ENCODE measurements at places on chromosomes 13 and 19.

- DNase-seq = no peak
Measured at GRCh38 chr19:35346193-35347052, 1.3 kb upstream of the FFAR1 start.

DNA sequence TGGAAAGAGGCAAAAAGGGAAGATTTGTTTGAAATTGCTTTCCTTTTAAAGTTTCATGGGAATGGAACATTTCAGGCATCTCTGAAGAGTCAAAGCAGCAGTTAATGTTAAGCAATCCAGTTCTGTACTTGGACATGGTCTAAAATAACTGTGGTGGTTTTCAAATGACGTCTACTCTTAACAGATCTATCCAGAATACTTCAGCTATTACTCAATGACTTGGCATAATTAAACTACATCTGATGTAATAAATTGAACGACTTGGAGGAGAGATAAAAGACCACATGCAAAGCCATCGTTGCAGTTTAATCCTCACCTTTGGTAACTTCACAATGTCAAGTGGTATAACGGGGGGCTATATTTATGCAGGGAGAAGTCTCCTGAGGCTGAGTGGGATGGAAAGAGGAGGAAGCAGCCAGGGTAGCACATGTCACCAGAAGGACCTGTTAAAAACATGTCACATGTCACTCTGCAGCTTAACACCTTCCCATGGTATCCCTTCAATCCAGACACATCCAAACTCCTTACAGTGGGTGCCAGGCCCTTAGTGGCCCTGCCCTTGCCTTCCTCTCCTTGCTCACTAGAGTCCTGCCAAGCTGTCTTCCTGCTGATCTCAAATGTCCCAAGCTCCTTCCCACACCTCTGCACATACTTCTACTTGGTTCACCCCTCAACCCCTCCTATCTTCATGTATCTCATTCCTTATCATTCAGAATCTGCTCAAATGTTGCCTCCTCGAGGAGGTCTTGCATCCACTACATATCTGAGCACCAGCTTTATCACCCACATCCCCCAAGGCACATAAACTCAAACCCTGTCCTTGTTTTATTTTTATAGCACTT lies 327.8 kb downstream of the SUCLA2 start:
- peak; percentile 56 for DNase-seq

DNA sequence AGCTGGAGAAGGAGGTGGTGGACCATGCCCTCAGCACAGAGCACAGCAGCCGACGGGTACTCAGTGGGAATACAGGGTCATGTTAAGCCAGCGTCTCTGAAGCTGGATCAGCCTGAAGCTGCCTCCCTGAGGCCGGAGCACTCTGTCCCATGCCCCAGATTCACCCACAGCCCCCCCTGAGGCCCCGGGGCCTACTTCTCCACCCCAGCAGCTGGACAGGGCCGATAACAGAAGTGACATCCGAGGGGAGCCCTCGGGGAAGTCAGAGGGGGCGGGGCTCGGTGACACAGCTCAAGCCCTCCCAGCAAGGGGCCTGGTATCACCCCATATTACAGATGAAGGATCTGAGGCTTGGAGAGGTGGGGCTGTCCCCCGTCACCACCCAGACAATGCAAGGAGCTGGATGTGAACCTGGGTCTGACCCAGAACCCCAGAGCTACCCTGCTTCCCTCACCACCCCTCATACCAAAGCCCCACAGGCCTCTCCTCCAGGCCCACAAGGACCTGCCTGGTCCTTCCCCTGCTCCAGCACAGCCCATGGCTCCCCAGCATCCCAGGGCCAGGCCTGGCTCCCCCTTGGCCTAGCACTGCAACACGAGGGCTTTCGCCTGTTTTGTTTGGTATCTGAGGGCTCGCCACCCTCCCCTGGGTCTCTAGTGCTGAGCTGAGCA lies 5.7 kb downstream of the R3HDM4 start:
- DNase-seq = no peak

GRCh38 chr19:2421581-2422306 lies 5.6 kb downstream of the TIMM13 start:
- no peak for DNase-seq

DNA sequence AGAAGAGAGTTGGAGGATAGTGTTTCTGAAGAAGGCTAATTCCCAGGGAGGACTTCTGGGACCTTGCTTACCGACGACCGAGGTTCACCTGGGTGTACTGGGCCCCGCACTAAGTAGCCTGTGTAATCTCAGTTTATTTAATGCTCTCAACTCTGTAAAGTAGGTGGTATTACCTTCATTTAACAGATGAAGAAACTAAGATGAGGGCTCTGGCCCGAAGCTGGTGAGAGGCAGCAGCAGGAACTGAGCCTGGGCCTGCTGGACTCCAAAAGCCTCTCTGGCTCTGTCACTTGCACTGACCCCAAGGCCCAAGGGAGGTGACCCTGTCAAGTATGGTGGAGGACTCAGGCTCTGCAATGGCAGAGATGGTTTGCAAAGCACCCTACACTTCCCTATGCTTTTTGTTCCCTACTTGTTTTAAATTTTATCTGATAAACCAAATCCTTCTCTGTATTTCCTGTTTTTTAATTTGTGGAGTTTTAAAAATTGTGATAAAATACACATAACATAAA lies 50.6 kb downstream of the GGACT start:
- no peak for DNase-seq

DNA sequence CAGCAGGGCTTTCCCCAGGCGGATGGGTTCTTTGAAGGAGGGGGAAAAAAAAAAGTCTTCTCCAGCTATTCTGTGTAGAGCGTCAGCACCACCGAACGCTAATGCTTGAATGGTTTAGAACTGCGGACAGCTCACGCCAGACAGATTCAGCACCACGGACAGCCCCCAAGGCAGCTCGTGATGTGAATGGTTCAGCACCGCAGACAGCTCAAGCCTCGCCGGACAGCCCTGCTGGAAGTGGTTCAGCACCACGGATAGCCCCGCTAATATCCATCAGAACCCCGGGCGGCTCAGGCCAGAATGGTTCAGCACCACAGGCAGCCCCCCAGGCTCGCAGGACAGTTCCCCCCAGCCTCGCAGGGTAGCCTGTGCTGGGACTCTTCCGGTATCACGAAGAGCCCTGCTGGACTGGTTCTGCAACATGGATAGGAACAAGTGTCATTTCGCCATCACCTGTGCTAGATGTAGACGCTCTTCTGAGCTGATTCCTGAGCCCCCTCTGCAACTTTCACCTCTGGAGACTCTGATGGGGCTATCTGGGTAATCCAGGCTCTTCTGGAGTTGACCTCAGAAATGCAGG lies 4.9 kb upstream of the SMIM17 start:
- peak; percentile 83 for DNase-seq

- DNase-seq = no peak
Measured at GRCh38 chr19:45920458-45920857, 5.9 kb upstream of the NANOS2 start.

DNA sequence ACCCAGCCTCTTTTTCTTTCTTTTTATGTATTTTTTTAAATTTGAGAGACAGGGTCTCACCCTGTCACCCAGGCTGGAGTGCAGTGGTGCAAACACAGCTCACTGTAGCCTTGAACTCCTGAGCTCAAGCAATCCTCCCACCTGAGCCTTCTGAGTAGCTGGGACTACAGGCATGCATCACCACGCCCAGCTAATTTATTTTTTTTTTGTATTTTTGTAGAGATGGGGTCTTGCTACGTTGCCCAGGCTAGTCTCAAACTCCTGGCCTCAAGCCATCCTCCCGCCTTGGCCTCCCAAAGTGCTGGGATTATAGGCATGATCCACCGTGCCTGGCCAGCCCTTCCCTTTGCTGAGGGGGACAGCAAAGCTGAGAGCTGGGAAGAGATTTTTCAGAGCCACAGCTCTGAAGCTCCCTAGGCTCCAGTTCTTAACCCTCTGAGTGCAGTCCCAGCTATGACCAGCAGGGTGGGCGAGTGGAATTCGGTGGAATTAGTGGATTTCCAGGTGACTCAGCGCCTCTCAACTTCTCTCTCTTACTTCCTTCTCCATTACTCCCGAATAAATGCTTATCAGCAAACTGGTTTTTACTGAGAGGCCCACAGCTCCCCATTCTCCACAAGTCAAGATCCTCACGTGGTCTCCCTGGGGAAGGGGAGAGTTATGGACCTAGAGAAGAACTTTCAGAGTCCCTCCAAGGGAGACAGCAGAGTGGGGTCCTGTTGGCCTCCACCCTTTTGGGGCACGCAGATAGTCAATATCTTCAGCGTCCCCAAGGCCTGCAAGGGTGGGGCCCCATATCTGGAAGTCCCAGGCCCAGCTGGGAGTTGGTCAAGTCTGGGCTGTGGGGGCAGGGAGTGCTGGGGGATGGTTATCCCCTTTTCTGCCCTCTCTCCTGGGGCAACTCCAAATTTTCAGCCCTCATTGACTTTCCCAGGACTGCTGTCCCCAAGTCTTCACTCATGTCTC lies 1.2 kb downstream of the BLVRB start:
- peak; percentile 92 for DNase-seq

GRCh38 chr13:93875547-93875946 lies 603.9 kb downstream of the DCT start:
- peak; percentile 56 for DNase-seq

- no peak for DNase-seq
Measured at GRCh38 chr13:88586263-88586662, 915.1 kb downstream of the SLITRK5 start.

GRCh38 chr13:111874981-111875380 lies 192.0 kb upstream of the SOX1 start:
- DNase-seq = no peak

DNA sequence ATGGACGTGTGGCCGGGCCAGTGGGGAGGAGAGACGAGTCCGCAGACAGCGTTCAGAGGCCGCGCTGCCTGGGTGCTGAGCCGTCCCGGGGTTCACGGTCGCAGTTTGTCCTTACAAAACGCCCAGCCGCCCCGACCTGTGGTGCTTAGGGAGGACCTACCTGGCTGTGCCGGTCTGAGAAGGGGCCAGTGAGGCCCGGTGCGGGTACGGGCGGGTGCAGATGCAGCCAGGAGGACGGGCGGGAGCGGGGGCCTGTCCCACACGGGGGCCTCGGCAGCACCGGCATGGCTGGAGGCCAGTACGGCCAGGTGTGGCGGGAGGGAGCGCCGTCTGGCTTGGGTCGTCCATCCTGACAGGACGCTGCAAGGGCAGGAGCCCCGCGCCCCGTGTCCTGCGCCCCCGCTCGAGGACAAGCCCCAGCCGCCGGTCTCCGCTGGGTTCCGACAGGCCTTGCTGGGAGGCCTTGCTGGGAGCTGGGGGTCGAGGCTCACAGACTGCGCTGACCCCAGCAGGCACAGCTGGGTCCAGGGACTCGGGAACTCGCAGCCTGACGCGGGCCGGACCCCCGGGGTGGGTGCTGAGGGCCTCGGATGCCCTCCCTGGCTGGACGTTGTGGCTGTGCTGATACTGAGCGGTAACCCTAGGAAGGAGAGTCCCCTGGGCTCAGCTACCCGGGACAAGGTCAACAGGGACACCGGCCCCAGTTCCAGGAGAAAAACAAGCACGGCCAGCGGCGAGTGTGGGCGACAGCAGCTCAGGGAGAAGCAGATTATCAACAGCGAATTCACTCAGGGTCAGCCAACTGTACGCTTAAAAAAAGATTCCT lies 5.3 kb upstream of the PROZ start:
- no peak for DNase-seq

- no peak for DNase-seq
Measured at GRCh38 chr19:23956051-23956450, 41.4 kb downstream of the ZNF726 start.

DNA sequence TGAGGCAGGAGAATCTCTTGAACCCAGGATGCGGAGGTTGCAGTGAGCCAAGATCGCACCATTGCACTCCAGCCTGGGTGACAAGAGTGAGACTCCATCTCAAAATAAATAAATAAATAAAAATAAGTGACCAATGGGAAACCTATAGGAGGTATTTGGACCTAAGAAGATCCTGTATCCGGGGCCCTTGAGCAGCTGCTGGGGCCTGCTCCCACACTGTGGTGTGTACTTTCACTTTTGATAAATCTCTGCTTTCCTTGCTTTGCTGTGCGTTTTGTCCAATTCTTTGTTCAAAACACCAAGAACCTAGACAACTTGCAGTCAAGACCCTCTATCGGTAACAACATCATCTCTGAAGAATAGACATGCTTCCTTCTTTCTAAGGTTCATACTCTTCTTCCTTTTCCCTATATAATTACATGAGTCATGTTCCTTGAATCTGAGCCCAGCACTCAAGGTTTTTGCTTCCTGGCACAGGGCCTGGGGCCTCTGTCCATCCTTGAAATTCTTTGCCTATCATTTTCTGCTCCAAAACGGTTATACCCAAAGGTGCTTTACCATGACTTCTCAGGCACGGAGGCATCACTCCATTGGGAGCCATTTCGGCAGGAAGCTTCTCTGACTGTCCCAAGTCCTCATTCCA lies 14.2 kb upstream of the PNMA8C start:
- DNase-seq = peak; percentile 59

DNA sequence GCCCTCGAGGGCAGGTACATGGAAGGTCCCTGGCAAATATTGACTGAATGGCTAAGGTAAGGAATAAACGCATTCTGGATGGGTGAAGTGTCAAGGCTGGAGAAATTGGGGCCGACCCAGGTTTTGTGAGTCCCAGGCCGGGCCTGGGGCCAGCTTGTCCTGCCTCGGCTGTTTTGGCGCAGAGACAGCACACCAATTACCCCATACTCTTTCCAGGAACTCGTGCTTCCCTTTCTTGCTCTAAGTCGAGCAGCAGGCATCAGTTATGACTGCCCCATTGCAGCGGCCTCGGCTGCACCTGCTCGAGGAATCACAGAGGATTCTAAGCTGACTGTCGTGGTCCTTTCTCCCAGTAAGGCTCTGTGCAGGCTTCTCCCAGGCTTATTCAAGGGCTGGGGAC lies 67.1 kb downstream of the ZNF536 start:
- DNase-seq = no peak

DNA sequence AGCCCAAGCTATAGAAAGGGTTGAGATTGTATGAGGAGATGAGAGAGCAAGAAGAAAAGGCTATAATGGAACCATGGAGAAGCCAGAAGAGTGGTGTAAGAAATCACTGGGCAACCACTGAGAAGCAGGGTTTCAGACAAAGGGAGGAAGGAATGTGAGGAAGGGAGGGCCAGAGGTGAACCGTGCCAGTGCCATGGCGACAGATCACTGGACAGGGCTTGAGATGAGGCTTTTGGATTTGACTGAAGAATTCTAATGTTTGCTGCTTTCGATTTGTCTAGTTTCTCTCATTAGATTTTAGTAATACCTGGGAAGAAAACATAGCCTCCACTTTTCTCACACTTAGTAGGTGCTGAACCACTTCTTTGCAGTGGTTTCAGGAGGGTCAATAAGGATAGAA lies 6.3 kb upstream of the GPR183 start:
- no peak for DNase-seq

DNA sequence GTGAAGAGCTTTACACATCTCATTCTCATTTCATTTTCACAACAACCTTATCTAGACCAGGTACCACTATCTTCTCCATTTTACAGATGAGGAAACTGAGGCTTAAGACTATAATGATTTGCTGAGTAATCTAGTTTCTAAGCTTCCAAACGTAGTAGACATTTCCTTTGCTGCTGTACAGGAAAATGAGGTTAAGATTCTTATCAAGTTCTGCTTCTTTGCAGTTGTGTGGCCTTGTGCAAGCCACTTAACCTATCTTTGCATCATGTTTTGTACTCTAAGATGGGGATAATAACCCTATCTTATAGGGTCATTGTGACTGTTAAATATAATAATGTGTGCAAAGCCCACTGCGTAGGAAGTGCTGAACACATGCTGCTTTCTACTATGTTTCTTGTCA lies 307.9 kb downstream of the HS6ST3 start:
- DNase-seq = no peak
